Stimulated activated CD8-positive, alpha-beta memory T cell treated with anti-CD3 and anti-CD28 coated beads, Interleukin-4, amount 100 ng/mL, for 24 hours (primary cell): ENCODE measurements at places on chromosomes 13 and 19.

- no peak for DNase-seq
Observed at GRCh38 chr19:4144666-4145249, 8.7 kb upstream of the CREB3L3 start.

DNA sequence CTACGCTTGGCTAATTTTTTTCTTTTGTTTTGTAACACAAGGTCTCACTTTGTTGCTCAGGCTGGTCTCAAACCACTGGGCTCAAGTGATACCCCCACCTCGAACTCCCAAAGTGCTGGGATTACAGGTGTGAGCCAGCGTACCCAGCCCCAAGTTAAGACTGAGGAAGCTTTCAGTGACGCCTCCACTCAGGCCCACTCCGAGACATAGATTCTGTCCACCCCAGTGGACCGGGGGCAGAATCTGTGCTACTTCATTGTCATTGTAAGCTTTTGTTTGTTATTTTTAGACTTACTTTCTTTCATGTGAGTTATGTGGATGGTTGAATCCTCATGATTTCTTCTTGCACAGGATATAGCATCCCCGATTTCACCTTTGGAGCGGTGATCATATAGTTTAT is 156.9 kb upstream of the TSHZ3 start:
- DNase-seq: no peak

- DNase-seq: no peak
Observed at GRCh38 chr13:67134417-67135129, 95.6 kb downstream of the PCDH9 start.

- no peak for DNase-seq
Observed at GRCh38 chr19:44788971-44789370, 11.3 kb downstream of the CBLC start.

GRCh38 chr13:53311561-53311960 is 282.9 kb downstream of the OLFM4 start:
- DNase-seq: no peak

GRCh38 chr19:32018014-32018413 is 327.4 kb upstream of the ZNF507 start:
- DNase-seq: no peak

DNA sequence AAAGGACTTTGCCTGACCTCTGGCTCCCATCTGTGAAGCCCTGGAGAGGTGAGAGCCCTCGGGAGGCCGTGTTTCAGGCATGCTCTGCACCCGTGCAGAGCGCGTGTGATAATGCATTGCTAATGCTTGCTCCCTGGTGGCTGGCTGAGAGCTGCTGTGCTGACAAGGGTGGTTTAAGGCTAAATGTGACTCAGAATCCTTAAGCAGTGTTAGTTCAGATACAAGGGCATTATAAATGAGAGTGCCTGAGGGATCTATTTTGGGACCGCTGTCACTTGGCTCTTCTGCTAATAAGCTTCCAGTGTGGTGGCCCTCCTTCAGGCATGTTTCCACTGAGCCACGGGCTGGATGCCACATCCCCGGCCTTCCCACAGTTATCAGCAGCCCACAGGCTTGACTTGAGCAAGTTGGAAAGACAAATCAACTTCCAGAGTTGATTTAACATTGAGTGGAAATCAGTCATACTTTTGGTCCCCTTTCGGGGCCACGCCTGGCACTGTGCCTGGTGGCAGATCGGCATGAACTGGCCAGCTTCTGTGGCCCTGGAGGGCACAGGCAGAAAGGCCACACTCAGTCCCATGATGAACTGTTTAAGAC is 17.0 kb downstream of the ALOX5AP start:
- no peak for DNase-seq

DNA sequence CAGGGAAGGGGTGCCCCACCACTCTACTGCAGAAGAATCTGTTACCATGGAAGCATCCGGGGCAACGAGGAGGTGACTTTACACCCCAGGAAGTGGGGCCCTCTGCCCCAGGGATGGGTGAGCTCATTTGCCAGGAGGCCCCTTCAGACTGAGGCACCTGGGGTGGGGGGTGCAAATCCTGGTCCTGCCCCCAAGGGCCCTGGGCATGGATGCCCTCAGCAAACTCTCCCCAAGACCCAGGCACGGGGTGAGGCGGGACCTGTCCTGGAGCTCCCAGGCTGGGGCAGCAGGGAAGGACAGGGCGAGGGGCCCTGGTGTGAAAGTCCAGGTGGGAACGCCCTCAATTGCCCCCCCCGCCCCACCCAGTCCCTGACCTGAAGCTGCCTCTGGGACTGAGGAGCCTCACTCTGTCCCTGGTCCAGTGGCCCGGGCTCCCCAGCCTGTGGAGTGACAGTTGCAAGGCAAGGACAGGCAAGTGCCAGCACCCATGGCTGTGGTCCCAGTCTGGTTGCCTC is 52.5 kb downstream of the C1QTNF9 start:
- DNase-seq: no peak

GRCh38 chr13:87084192-87084591 is 587.0 kb upstream of the SLITRK5 start:
- DNase-seq: no peak

DNA sequence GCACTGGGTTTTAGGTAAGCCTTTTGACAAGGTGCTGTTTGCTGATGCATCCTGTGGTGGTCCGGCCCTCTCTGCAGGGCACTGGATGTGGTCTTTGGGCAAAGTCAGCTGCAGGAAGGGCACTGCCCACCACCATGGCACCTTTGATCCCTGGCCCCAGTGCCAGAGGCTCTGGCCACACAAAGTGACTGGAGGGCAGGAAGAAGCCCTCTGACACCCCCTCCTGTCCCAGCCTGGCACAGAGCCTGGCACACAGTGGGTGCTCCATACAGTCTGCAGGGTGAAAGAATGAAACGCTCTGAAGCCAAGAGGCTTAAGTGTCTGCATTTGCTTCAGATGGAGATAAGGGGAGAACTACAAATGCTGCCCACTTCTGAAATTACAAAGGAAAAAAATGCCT is 47.6 kb upstream of the CNMD start:
- DNase-seq: no peak

DNA sequence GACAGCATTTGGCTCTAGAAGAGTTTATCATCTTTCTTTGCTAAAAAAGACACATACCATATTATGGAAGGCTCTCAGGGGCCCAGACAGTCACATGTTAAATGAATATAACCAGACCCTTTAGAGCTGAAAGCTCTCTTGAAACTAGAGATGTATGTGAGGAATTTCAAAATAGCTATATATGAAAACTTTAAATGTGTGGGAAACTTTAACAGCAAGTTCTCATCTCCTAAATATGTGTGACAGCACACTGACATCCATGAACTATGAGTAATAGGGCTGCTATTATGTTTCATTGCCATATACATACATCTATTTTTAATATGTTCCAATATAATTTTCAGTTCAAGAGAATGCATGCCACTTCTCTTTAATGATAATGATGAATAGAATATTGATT is 509.5 kb downstream of the GPC6 start:
- no peak for DNase-seq

- no peak for DNase-seq
Observed at GRCh38 chr13:27104606-27105005, 67.0 kb downstream of the USP12 start.

DNA sequence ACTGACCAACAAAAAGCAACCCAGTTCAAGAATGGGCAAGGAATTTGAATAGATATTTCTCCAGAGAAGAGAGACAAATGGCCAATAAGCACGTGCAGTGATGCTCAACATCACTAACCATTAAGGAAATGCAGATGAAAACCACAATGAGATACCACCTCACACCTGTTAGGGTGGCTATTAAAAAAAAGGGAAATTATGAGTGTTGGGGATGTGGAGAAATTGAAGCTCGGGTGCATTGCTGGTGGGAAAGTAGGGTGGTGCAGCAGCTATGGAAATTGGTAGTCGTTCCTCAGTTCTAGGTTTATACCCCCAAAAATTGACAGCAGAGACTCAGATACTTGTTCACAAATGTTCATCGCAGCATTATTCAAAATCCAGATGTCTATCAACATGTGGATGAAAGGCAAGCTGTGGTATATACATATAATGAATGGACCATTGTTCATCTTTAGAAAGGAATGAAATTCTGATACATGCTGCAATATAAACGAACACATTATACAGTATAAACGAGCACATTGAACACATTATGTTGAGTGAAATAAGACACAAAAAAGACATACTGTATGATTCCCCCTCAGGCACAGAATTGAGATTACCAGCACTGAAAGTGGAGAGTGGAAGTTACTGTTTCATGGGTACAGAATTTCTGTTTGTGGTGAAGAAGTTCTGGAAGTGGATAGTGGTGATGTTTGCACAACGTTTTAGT is 927 bp downstream of the CHAMP1 start:
- no peak for DNase-seq

DNA sequence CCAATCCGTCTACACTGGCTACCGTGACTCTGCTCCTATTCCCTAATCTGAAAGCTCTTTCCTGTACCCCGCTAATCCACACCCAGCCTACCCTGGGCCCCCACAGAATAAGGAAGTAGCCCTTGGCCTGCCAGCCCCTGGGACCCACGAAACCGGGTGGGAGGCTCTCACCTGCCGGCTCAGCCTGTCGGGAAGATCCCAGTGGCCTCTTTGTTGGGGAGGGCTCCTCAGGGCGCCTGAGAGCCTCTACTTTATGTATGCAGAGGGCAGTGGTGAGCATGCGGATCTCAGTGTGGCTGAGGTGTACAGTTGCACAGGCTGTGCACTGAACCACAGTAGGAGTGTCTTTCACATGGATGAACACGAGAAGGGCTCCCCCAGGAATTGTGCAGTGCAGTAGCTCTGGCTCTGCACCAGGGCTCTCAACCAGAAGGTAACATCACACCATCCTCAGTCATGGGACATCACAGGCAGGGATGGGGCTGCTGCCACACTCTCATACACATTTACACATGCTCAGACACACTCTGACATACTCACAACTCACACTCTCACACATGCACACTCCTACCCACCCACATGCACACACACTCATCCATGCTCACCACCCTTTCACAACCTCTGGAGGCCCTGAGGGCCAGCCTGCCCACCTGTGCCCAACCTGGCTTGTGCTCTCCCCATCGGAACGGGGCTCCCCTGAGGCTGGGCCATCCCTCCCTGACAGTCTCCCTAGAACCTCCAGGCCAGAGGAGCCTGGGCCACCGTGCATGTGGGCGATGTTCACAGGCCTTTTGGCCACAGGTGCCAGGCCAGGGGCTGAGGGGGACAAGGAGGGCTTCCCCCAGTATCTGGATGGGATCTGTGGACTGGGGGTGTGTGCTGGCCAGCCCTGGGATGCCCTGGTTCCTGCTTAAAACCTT is 135.0 kb downstream of the URI1 start:
- no peak for DNase-seq

DNA sequence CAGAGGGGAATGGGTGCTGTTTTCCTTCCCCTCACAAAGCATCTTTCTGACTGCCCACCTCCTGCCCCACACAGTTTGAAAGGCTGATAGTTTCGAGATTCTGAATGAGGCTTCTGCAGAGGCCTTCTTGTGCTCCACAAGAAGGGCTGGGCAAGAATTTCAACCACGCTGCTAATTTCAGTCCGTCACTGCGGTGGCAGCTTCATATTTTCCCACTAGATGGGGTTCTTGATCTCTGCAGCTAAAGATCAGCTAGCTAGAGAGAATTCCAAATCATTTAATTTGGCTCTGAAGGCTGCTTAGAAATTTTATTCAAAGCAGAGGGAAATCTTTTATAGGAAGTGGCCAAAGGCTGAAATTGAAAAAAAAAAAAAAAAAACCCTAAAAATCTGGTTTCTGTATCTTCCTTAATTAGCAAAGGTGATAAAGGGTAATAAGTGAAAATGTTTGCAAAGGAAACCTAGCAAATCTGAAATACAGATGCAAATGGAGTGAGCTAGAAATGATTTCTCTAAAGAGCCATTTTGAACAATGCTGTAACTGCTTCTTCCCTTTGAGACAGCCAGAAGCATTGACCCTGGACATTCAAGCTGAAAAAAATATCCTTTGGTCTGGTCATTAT is 38.0 kb upstream of the C13orf42 start:
- no peak for DNase-seq

- DNase-seq: no peak
Observed at GRCh38 chr13:83929157-83929556, 46.9 kb upstream of the SLITRK1 start.

DNA sequence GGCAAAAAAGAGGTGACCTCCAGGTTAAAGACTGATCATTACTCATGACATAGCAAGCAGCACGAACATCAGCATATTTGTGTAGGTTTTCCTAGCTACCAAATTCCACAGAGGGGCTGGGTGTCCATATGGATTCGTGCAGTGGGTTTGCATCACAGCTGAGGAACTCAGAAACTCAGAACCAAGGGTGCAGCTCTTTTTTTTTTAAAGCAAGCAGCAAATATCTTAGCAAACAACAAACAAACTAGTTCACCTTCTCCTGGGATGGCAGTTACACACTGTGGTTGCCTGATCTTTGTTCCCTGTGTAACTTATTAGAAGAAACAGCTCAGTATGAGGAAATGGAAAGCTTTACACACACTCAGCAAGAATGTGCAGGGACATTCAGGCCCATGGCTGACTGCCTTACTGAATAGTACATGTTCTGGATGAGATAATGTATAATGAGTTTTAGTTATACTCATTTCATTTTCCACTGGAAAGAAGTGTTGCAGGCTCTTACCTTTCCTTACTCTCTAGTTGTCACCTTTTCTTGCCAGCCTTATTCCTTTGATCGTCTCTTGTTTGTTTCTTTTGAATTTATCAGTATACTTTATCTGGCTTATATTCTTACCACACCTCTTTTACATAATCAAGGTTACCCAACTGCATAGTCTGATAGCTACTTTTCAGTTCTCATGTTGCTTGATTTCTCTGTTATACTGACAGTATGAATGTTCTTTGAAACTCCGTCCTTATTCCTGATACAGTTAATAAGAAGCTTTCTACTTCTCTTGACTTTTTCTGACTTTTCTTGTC is 4.3 kb downstream of the NDFIP2 start:
- DNase-seq: no peak

DNA sequence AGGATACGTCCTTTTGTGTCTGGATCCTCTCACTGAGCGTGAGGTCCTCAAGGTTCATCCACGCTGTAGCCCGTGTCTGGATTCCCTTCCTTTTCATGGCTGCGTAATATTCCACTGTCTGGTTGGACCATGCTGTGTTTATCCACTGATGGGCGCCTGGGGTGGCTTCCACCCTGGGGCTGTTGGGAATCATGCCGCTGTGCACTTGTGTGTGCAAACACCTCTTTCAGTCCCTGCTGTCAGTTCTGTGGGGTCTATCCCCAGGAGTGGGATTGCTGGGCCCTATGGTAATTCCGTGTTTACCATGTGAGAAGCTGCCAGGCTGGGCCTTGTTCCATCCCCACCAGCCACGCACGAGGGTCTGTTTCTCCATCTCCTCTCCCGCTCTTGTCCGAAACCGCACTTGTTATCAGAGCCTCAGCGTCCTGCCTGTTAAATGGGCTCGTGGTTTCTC is 98.6 kb downstream of the GADD45B start:
- DNase-seq: no peak

- no peak for DNase-seq
Observed at GRCh38 chr13:91389186-91389585, 9.2 kb upstream of the GPC5 start.
